PC-3 (cell line): ENCODE measurements at places on chromosomes 5 and 9. TPM values are rescaled to one million over a fixed set of nuclear protein-coding genes. Genes with fewer than 3 reads are reported as not detected.
A peak's percentile ranks its signal among the peaks of the same experiment; 100 is the strongest.

Gene SLC6A7
- 0.29 and 0.35 TPM in 2 replicates for total RNA-seq

Gene ENTPD8
- 0.17 TPM in 1 of 2 replicates, not detected in the other for total RNA-seq

Gene GDF9
- total RNA-seq: not detected in 2 replicates

Gene OTP
- total RNA-seq: not detected in 2 replicates

Gene BTNL9
- 11.5 and 15.4 TPM in 2 replicates for total RNA-seq

DNA sequence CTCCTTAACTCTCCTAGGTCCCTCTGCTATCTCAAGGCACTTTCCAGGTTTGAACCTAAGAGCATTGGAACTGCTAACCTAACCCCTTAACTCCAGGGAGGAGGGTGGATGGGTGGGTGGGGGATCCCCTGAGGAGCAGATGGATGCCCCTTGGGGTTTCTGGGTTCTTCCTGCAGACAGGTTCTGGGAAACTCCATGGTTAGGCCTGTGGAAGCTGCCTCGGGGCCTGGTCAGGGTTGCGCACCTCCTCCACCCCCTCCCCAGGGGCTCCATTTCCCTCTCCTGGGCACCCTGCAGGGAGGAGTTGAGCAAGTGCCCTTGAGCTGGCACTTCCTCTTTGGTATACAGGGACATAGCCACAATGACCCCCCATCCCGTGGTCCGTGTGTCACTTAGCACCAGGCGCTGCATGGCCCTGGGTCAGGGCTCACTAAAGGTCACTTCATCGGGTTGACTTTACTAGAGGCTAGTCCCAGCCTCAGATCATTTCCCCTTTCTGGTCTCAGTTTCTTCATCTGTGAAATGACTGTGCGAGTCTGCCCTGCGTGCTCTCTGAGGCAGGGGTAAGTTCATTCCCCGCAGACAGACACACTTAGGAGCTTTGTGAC is 16.0 kb downstream of the CXXC5 start:
- DNase-seq: no peak
- peaks cover 39% of the 10 kb centered on the region for H3K4me1 ChIP-seq
- H3K27me3 ChIP-seq: no peaks in the 10 kb centered on the region
- no peak overlapping the region for H3K27ac ChIP-seq
- H3K4me3 ChIP-seq: no peak overlapping the region

GRCh38 chr5:150328515-150328914 is 25.8 kb upstream of the ARSI start:
- H3K4me1 ChIP-seq: no peaks in the 10 kb centered on the region
- no peak for DNase-seq
- no peaks in the 10 kb centered on the region for H3K36me3 ChIP-seq
- H3K4me3 ChIP-seq: no peak overlapping the region

DNA sequence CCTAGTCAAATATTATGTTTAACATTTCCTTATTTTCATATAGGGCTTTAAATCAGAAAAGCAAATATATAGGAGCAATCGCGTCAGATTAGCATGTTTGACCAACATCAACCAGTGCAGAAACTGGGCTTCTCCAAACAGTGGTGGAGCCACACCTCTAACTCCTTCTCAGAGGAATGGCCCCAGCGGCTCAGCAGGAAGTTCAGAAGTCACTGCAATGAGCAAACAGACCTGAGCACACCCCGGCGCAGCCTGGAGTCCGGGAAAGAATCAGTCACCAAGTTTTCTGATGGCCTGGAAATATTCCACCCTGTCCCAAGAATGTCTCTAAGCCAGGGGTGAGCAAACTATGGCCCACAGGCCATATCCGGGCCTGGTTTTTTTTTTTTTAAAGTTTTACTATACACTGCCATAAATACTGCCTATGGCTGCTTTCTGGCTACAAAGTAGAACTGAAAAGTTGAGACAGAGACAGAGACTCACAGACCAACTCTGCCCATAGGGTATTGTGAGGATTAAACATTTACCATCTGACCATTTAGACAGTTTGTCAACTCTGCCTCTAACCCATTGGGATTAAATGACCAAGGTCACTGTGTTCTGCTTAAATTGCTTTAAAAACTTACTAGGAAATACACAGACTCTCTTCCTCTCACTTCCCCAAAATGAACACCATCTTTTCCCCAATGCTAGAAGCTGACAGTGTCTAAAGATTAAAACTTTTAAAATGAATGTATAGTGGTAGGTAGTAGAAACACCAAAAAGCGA is 5.4 kb downstream of the GOLM1 start:
- H3K27ac ChIP-seq: peak overlapping the region; percentile 76
- DNase-seq: peak; percentile 82
- H3K27me3 ChIP-seq: no peaks in the 10 kb centered on the region
- H3K4me3 ChIP-seq: peak overlapping the region; percentile 39; the same call in 1 of the 2 replicates
- no peaks in the 10 kb centered on the region for H3K36me3 ChIP-seq

GRCh38 chr5:39905356-39905755 is 480.6 kb upstream of the DAB2 start:
- DNase-seq: no peak
- H3K4me3 ChIP-seq: no peak overlapping the region
- no peaks in the 10 kb centered on the region; the same call in 1 of the 2 replicates for H3K4me1 ChIP-seq
- no peaks in the 10 kb centered on the region for H3K36me3 ChIP-seq

GRCh38 chr5:113446358-113446927 is 11.7 kb upstream of the TSSK1B start:
- no peak overlapping the region for H3K27ac ChIP-seq
- no peaks in the 10 kb centered on the region; the same call in 1 of the 2 replicates for H3K27me3 ChIP-seq
- no peaks in the 10 kb centered on the region for H3K4me1 ChIP-seq
- no peaks in the 10 kb centered on the region for H3K36me3 ChIP-seq
- no peak overlapping the region for H3K4me3 ChIP-seq

DNA sequence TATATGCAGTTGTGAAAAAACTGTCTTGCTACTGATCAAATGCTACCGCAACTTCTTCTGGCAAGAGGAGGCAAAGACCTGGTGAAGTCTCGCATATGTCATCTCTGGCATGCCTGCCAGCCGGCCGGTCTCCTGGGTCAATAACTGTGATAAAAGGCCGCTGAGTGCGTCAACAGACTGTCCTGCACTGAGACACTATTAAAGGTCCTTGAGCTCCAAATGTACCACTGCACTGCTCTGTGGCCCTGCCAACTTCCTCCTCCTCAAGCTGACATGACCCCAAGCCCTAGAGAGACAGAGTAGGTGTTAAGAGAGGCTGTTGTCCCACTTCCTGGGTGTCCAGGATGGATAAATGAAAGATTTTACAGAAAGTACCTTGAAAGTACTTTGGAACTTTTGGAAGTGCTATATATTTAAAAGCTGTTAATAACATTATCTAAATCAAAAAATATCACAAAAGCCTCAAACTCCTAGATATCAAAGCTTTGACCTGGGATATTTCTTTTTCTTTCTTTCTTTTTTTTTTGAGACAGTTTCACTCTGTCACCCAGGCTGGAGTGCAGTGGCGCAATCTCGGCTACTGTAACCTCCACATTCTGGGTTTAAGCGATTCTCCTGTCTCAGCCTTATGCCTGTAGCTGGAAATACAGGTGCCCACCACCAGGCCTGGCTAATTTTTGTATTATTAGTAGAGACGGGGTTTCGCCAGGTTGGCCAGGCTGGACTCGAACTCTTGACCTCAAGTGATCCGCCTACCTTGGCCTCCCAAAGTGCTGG is 31.5 kb downstream of the RAPGEF1 start:
- DNase-seq: no peak
- H3K4me1 ChIP-seq: peaks cover 18% of the 10 kb centered on the region
- H3K27ac ChIP-seq: peak overlapping the region; percentile 70
- no peaks in the 10 kb centered on the region for H3K36me3 ChIP-seq

DNA sequence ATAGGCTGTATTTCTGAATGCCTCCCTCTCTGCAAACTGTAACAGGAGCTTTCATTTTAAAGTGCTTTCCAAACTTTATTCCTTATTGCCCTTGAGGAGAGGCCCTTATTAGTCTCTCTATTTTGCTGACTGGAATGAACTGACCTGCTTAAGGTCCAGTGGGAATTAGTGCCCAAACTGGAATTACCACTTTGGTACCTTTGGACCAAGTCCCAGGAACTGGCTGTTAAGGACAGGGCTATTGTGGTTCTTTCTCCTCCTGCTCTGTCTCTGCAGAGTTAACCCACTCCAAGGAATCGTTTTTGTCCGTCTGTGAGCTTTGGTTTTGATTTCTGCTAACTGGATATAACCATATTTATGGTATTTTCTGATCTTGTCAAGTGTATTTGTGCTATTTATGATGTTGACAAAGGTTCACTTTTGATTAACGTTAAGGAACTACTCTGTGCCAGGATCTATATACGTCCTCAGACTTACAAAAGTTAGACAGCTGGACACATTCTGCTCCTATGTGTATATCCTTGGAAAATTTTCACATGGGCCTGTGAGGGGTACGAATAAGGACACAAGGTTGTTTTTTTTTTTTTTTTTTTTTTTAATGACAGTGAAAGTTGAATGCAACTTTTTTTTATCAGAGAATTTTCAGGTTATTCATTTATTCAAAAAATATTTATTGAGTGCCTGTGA is 189.1 kb upstream of the ANKRD55 start:
- H3K4me1 ChIP-seq: peaks cover 10% of the 10 kb centered on the region; the same call in 1 of the 2 replicates
- no peak overlapping the region for H3K4me3 ChIP-seq
- peak; percentile 85 for DNase-seq
- H3K36me3 ChIP-seq: no peaks in the 10 kb centered on the region

- peak overlapping the region; percentile 25 for H3K27ac ChIP-seq
- H3K4me1 ChIP-seq: peaks cover 24% of the 10 kb centered on the region
- no peaks in the 10 kb centered on the region for H3K36me3 ChIP-seq
- peak; percentile 48 for DNase-seq
- H3K4me3 ChIP-seq: no peak overlapping the region
- no peaks in the 10 kb centered on the region for H3K27me3 ChIP-seq
These were observed 340.2 kb downstream of the ARRDC3 start for GRCh38 chr5:91042936-91043255.

- no peak overlapping the region for H3K4me3 ChIP-seq
- no peaks in the 10 kb centered on the region; the same call in 1 of the 2 replicates for H3K4me1 ChIP-seq
- no peaks in the 10 kb centered on the region for H3K27me3 ChIP-seq
- no peak for DNase-seq
- H3K27ac ChIP-seq: no peak overlapping the region
- H3K36me3 ChIP-seq: no peaks in the 10 kb centered on the region
These were observed 241.2 kb downstream of the TRIM32 start for GRCh38 chr9:116928289-116928688.

DNA sequence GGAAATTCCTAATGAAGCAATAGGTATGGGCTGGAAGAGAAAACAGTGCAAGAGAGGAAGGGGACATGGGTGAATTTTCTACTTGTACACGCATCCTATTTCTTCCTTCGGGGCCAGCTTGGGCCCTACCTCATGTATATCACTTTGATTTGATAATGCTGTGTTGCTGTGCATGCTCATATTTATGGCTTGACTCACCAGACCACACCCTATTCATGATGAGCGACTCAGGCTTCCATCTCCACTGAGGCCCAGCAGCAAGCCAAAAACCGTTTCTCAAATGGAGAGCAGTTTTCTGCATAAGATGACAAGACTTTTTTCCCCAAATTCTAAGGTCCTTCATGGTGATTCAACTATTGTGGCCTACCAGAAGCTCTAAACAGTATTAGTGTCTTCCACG is 2039.1 kb upstream of the CDH9 start:
- H3K27me3 ChIP-seq: no peaks in the 10 kb centered on the region
- 0 out of 2 replicates have a peak overlapping the region, but pooled peaks have one; percentile 4 for H3K27ac ChIP-seq
- no peaks in the 10 kb centered on the region for H3K36me3 ChIP-seq
- peak; percentile 68 for DNase-seq
- no peak overlapping the region for H3K4me3 ChIP-seq
